ENCODE measurements at places on chromosomes 5 and 9. TPM values are rescaled to one million over a fixed set of nuclear protein-coding genes. Genes with fewer than 3 reads are reported as not detected.
A peak's percentile ranks its signal among the peaks of the same experiment; 100 is the strongest.

Gene PTPRD
- 0.18 TPM for total RNA-seq

Gene LMX1B
- not detected for total RNA-seq

GRCh38 chr5:136559651-136560050 lies 194.3 kb upstream of the TRPC7 start:
- no peak for DNase-seq

GRCh38 chr9:133304477-133305377 lies 29.7 kb upstream of the ABO start:
- no peak for DNase-seq

GRCh38 chr9:21121079-21121478 lies 20.6 kb downstream of the IFNW1 start:
- DNase-seq, result no peak

Gene ANKRD34B
- total RNA-seq, result not detected

GRCh38 chr5:36070687-36071571 lies 4.2 kb upstream of the UGT3A2 start:
- no peak for DNase-seq

GRCh38 chr5:92378966-92379611 lies 996.0 kb upstream of the ARRDC3 start:
- DNase-seq, result peak; percentile 49

- DNase-seq, result no peak
These were observed 62.7 kb downstream of the PRELID2 start for GRCh38 chr5:145772466-145772865.

DNA sequence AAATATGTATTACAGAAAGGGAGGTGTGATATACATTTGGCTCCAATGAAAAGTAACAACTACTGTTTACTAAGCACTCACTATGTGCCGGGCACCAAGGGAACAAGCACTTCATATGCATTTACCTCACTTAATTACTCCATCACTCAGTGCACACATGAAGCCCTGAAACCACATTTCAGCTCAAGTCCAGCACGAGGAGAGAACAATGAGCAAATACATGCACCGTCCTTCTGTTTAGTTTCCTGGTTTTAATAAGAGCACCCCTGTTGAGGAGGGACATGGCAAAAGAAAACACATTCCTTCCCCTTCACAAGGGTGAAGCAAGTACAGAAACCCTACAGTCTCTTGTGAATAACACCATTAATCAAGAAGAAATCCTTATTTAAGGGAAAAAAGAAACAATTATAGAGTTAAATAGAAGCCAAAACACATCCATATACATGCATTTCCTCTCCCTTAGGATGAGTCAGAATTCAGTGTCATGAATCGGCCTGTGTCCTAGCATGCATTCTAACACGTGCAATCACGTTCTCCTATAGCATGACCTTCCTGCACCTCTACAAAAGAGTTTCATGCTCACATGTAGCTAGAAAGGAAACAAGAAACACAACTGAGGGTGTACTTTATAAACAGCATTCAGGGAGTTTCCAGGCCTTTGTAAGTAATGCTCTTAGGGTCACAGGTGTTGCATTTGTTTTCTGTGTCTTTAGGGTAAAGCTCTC lies 411.6 kb downstream of the BNC2 start:
- peak; percentile 76 for DNase-seq

DNA sequence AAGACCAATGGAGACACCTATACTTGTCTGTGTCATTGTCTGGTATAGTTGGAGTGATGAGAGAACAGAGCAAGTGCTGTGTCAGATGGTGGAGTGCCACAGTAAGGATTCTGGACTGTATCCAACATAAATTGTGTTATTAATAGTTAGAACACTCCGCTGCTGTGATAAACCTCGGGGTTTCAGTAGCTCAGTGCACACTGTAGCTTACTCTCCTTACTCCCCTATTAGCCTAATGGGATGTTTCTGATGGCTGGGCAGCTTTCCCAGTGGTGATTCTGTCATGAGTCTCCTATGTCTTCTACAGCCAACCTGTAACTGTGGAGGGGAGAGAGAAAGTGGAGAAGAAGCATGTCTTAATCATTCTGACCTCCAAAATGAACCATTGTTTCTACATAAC lies 127.6 kb upstream of the PTCH1 start:
- DNase-seq, result peak; percentile 15

- DNase-seq, result no peak
These were observed 30.9 kb downstream of the CDO1 start for GRCh38 chr5:115785381-115786065.

DNA sequence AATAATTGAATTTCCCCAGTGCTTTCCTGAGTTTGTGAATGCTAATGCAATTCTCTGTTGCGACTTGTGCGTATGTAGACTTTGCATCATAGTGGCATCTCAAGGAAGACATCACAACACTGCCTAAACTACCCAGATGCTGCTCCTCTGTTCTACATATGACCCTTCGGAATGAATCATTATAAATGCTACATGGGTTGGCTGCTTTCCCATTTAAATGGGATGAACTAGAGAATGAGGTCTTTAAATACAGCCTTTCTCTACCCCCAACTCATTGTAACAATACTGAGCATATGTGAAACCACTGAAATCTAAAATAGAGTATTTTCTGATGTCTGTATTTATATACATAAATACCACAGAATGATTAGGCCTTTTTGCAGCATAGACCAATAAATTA lies 136.6 kb upstream of the ICE1 start:
- DNase-seq, result no peak

Gene SLC46A2
- not detected for total RNA-seq

Gene HSPB3
- 0.54 TPM for total RNA-seq

GRCh38 chr5:155839251-155840037 lies 487.5 kb upstream of the SGCD start:
- DNase-seq, result peak; percentile 0

DNA sequence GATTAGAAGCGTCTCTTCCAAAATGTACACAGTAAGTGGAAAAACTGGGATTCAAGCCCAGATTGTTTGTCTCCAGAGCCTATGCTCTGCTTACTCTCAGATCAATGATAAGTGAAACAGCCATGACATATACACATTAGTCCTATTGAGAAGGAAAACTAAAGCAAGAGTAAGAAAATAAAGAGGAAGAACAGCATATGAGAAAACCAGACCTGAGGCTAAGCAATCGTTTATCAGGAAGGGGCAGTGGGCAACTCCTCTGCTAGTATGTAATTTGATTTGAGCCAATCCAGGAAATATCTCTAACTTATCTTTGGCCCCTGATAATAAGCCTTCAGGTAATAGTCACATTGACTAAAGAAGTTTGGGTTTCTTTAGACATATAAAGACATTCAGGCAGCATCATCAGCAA lies 789.9 kb upstream of the C9orf72 start:
- no peak for DNase-seq

- no peak for DNase-seq
These were observed 33.4 kb downstream of the MAP1B start for GRCh38 chr5:72140711-72141110.

Gene CAMK2A
- 0.18 TPM for total RNA-seq

- DNase-seq, result no peak
These were observed 93.4 kb upstream of the CCDC112 start for GRCh38 chr5:115389799-115390382.

DNA sequence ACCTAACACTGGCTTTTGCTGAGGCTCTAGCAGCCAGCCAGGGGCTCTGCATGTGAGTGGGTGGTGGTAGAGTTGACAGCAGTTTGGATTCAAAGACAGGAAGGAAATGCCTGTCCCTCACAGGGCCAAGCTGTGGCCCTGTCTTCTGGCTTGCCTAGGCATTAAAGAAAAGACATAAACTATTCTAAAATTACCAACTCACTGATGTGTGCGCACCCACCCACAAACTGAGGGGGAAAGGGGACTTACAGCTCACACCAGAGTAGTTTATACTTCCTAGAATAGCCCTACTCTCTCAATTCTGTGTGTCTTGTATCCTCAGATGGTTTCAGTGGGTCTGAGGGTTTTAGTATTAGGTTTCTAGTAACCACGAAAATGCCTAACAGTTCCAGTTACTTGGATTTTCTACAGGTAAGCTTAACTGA lies 18.3 kb upstream of the IL13 start:
- no peak for DNase-seq

GRCh38 chr5:160378330-160378729 lies 7.9 kb upstream of the C1QTNF2 start:
- DNase-seq, result no peak

DNA sequence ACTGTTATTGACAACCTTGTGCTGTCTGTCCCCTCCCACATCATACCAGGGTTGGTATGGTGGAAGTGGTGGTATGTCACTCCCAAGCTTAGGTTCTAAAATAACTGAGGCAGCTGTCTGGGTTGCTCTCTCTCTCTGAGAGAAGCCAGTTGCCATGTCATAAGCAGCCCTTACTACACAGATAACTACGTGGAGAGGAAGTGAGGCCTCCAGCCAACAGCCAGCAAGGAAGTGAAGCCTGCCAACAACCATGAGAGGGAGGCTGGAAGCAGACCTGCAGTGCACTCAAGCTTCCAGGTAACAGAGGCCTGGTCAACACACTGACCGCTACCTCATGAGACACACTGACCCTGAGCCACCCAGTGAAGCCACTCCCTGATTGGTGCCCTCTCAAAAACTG lies 18.6 kb downstream of the CTNNAL1 start:
- peak; percentile 58 for DNase-seq

Gene AHRR
- total RNA-seq, result 15.6 TPM

DNA sequence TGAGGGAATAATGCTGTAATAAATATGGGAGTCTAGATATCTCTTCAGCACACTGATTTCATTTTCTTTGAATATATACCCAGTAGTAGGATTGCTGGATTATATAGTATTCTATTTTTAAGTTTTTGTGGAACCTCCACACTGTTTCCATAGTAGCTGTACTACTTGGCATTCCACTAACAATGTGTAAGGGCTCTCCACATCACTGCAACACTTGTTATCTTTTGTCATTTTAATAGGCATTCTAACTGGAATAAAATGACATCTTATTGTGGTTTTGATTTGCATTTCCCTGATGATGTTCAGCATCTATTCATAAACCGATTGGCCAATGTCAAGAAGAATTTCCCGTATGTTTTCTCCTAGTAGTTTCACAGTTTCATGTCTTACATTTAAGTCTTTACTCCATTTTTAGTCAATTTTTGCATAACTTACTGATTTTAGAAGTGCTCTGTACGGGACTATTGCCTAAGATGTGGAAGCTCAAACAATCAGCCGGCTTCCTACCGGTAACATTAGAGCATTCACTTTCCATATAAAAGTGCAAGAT lies 1078.8 kb downstream of the TAF11L14 start:
- no peak for DNase-seq

DNA sequence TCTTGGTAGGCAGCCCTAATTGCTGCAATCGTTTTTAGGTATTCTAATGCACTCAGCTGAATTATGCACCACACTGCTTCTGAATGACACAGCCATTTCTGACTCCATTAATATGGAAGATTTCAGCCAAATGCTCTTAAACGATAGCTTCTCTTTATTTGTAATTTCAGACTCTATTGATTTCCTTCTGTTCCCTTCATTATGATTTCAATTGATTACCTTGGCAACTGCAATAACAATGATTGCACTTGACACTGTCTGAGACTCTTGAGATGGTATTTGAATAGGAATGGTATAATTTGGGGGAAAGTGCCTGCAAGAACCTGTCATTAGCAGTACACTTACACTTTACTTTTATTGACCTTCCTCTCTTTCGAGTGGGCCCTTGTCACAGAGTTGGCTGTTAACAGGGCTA lies 296.1 kb upstream of the DMAC1 start:
- DNase-seq, result no peak

Gene PCDHGB4
- total RNA-seq, result 16.4 TPM

Gene SLC6A7
- total RNA-seq, result not detected
